ENCODE measurements at places on chromosomes 3 and 15.

DNA sequence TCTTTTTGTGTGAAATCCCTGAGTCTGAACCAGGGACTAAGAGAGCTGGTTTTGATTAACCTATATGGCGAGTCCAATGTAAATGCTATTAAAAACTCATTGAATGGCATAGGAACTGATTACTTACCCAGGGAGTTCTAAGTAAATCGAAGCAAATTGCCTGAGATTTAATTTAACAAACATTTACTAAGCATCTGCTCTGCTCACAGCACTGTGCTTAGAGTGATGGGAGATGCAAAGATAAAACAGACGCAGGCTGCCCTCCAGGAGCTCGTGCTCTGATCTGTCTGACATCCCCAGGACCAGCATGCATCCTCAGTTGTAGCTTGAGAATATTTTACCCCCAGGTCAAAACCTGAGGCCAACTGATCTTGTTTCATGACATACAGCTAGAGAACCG lies 247.9 kb downstream of the NR2F2 start:
- no peak for DNase-seq

DNA sequence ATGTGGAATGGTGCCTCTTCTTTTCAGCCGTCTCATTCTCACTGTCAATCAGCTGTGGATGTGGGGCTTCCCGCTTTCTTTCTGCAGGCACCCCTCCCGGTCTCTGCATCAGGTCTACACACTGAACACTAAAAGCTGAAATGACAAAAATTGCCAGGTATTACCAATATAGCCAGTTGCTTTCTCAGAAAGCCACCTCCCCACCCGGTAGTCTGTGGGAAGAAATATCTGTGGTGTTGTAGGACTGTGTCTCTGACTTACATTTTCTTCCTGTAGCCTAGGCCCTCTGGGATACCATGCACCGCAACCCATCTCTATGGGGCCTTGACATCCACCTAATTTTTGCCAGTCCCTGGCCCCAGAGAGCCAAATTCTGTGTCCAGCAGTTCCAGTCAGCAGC lies 19.2 kb upstream of the EPHB1 start:
- no peak for DNase-seq

DNA sequence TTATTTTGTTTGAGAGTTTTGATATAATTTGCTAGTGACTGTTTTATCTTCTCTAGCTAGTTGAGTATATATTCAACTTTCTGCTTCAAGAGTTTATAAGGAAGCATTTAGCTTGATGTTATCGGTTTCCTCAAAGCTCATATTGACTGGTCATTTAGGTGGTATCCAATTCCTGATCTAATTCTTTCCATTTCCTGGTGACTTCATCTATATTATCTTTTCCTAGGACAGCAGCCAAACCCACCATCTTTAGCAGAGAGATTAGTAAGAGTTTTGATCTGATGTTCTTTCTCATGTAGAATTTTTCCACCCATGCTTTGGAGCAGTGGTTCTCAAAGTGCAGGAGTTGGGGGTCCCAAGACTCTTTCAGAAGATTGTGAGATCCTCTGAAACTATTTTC lies 148.6 kb upstream of the STT3B start:
- DNase-seq, result no peak

- DNase-seq, result no peak
Measured at GRCh38 chr3:138935863-138936740, 10.8 kb downstream of the FOXL2 start.

DNA sequence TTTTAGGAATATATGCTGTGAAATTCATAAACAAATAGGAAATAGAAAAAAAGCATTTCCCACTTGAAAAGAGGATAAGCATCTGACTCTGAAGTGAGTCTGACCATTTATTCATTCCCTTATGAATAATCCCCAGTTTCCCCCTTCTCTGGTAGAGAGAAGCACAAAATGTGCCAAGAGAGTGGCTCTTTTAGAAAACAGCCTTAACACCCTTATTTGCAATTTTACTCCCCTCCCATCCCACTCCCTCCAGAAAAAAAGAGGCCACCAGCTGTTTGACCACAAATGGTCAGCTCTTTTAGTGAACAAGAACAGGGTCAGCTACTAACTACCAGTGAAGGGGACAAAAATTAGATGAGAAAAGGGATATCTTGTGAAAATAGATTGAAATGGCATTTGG lies 184.5 kb upstream of the ADAMTS9 start:
- DNase-seq, result no peak

DNA sequence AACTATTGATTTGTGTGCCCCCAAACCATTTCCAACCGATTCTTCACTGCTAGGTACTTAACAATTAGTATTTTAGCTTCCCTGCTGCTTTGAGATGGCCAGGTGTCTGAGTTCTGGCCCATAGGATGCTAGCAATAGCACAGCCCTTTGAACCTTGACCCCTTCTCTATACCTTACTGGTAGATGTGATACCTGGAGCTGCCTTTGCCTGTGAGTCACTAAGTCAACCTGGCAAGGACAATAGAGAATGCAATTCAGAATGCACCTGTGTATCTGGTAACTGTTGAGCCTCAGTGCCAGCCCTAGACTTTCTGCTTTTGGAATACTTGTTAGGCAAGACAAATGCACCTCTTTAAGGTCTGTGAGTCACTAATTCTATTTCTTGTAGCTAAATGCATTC lies 467.4 kb downstream of the GRM7 start:
- DNase-seq, result no peak

- DNase-seq, result no peak
Measured at GRCh38 chr3:2714834-2715233, 395.3 kb downstream of the IL5RA start.

DNA sequence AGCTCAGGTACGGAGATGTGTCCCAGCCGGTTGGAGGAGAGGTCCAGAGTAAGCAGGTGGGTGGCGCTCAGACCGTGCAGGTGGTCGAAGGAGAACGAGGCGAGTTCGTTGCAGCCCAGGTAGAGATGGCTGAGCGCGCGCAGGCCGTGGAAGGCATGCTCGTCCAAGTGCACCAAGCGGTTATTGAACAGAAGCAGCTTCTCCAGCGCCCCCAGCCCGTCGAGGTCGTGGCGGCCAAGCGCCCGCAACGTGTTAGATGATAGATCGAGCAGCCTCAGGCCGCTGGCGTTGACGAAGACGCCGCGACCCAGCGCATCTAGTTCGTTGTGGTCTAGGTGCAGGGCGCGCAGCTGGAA lies 648 bp downstream of the AMIGO3 start:
- no peak for DNase-seq

- DNase-seq, result no peak
Measured at GRCh38 chr3:40827226-40827625, 302.5 kb downstream of the ZNF621 start.

- DNase-seq, result no peak
Measured at GRCh38 chr15:65466901-65467300, 44.2 kb upstream of the IGDCC4 start.

DNA sequence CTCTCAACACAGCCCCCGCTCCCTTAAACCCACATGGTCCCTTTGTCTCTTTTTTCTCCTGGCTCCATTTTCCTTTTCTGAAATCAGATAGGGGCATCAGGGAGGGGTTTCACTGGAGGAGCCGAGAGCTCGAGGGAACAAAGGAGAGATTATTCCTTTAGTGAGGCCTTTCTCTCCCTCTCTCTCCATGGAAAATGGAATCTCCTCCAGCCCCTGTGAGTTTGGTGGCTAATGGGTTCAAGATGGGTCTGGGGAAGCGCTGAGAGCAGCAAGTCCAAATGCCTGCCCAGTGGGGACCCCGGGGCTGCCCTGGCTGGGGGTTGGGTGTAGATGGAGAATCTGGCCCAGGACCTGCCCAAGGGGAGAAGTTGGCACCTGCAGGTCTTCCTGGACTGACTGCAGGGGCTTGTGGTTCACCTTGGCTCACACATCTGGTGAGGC lies 56.8 kb downstream of the ITGA11 start:
- DNase-seq, result no peak

DNA sequence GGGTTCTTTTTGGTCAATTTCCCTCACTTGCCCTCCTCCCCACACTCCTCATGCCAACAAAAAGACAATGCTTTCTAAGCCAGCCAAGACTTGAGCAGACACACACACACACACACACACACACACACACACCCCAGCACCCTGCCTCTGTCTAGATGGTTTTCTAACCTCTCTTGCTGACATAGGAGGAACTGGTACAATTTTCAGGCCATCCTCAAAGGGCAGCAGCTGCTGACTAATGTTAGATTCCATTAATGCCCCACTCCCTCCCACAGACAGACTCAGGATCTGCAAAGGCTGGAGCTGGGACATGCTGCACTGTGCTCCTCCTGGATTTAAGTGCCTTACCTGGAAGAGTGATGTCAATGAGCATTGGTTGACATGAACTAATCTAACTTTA lies 438.4 kb downstream of the OCA2 start:
- no peak for DNase-seq

GRCh38 chr15:39699516-39700374 lies 82.9 kb downstream of the FSIP1 start:
- no peak for DNase-seq

DNA sequence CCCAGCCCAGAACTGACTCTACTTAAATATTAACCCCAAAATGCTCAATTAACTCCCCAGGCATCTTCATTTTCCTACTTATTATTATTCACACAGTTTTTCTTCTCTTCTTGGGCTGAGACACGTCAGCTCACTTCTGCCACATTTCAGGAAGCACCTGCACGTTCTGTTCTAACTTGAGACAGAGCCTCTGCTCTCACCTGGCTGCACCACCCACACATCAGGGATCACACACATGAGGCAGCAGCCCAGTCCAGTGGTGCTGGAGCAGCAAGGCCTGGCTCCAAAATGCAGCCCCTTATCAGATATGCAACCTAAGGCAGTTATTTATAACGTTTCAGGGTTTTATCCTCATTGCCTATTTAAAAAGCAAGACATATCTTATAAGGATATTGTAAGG lies 127.5 kb downstream of the OSBPL10 start:
- DNase-seq, result no peak

- no peak for DNase-seq
Measured at GRCh38 chr3:156535798-156536197, 19.1 kb downstream of the SSR3 start.

DNA sequence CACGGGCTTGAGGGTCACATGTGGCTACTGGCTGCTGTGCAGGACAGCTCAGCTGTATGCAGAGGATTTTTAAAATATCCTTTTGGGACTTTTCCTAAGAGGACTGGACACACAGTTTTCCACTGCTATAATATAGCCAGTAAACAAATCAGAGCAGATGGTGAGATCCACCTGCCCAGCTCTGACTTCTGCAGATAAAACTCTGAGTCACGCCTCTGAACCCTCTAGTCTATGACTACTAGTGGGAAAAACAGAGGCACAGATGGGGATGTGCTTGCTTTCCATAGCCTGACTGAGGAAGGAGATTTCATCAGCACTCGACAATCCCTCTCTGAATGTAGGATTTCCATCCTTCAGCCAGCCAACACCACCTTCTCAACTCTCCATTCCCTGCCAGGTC lies 45.1 kb downstream of the COLQ start:
- no peak for DNase-seq

- DNase-seq, result no peak
Measured at GRCh38 chr3:159632851-159633250, 355.8 kb upstream of the IL12A start.

- DNase-seq, result no peak
Measured at GRCh38 chr3:86930181-86930580, 60.8 kb downstream of the VGLL3 start.

DNA sequence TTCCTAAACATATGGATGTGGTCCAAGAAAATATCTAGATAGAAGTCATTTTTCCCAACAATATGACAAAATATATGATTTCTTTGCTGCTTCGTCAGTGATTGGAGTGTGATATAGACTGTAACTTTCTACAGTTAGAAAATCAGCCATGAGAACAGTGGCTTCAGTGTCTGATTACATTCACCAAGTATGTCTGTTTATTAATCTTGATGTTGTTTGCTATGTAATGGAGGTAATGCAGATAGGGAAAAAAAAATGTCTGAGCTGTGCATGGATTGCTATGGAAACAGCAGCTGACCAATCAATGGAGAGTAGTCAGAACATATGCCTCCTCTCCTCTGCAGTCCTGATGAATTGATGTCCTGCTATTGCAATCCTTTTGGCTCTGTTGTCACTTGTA lies 72.3 kb upstream of the GAP43 start:
- DNase-seq, result no peak

- no peak for DNase-seq
Measured at GRCh38 chr15:39539466-39539865, 41.4 kb upstream of the THBS1 start.

DNA sequence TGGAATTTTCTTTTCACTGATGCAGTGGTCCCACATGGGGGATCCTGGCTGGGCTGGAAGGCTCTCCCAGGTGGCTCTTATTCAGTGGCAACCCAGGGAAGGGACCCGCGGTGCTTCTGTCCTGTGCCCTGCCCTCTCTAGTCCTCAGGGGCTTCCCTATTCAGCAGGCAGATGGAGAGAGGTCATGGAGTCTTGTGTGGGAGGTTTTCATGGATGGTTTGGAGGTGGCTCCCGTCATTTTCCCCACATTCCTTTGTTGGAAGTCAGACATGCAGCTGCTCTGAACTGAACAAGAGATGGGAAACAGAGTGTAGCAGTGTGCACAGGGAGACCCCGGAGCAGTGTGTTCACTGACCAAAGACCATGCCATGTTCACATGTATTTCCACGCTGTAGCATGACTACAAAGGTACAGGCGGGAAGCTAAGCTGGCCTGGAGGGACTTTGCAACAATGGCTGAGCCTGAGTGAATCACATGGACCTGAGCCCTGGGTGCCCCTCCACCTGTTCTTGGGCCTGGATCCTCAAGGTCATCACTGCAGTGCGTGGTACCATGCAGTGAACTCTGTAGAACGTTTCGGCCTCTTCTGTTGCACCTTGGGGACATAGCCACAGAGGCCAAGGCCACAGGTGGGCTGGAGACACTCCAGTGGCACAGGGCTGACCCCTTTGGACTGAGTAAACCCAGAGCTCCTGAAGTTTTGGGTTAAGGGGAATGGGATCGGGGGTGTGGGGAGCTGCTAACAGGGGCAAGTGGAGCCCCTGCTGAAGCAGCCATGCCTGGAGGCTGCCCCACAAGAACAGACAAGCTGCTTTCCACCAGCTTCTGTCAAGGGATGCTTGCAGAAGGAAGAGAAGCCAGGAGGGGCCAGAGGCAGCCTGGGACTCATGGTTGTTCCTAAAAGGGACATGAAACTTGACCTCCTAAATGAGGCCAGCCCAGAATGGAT lies 123.0 kb downstream of the ASB7 start:
- no peak for DNase-seq

DNA sequence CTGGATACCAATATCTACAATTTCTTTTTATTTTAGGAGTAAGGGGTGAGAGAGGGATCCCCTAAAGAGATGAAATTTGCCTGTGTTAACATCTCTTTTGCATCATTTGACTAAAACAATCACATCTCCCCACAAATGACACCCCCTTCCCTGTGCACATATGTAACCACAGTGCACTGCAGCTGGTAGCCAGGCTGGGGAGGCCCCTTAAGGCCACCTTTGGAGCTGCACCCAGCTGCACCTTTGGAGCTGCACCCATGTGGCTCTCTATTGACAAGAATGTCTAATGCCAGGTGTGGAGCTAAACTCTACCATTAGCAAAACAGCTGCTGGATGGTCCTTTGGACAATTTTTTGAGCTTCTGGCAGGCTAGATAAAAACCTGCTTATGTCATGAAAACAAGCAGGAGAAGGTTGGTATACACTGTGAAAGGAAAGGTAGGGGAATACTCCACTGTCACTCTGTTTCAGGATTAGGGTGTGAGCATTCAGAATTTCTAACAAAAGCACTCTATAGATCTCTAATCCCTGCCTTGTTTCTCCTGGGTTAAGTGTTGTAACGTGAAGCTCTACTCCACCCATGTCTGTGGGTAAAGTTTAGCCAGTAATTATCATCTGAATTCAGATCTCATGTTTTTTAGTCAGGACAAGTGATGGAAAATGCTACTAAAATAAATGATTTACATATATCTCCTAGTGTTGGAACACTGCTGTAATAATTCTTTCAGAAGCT lies 52.1 kb downstream of the TFG start:
- no peak for DNase-seq

GRCh38 chr3:149374391-149374790 lies 3.1 kb downstream of the TM4SF1 start:
- DNase-seq, result no peak

Measured in left renal pelvis (tissue), 4 donors.